ENCODE measurements at places on chromosomes 7 and 10.

DNA sequence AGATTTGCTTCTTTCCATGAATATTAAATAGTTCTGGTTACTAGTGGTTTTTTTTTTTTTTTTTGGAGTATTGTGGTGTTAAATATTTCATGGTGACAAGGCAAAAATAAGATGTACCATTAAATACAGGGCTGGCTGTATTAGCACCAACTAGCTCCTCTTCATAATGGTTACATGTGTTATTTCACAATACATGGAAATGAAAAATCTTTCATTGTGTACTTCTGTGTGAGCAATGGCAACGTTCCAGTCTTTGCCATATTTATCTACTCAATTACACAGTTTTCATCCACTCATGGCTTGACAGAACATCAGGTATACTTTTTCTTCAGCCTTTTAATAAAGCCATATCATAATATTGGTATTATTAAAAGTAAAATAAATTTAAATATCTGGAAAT lies 394.7 kb upstream of the GRM3 start:
- DNase-seq = no peak

DNA sequence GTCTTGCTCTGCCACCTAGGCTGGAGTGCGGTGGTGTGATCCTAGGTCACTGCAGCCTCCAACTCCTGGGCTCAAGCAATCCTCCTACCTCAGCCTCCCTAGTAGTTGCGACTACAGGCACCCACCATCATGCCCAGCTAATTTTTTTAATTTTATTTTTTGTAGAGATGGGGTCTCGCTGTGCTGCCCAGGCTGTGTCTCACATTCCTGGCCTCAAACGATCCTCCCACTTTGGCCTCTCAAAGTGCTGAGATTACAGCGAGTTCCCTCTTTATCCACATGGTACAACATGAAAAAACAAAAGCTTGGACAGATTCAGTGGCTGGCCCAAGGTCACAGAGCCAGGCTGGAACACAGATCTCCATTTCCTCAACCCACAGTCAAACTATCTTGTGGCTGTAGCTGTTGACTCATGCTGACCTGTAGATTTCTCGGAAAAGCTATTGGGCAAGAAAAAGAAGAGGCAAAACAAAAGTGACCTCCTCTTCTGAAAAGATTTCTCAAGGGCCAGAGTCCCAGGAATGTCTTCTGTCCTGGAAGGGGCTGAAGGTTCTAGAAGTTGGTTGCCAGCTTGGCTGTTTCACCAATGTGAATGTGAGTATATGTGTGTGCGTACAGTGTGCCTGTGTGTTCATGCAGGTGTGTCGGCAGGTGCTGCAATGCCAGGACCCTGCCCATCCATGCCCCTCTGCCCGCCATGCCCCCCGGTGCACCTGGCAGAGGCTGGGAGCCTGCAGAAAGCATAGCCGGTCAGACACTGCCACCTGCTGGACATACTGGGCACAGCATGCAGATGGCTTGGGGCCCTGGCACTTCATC lies 28.4 kb downstream of the TMEM130 start:
- DNase-seq = peak; percentile 40

GRCh38 chr7:135772639-135773222 lies 24.1 kb upstream of the FAM180A start:
- no peak for DNase-seq

GRCh38 chr10:27986821-27987220 lies 12.1 kb downstream of the ODAD2 start:
- no peak for DNase-seq

- DNase-seq = no peak
Measured at GRCh38 chr10:3691482-3691881, 93.5 kb downstream of the KLF6 start.

GRCh38 chr10:58518775-58519174 lies 6.1 kb downstream of the BICC1 start:
- peak; percentile 39 for DNase-seq

- no peak for DNase-seq
Measured at GRCh38 chr7:150739033-150739432, 1.8 kb downstream of the GIMAP5 start.

- no peak for DNase-seq
Measured at GRCh38 chr7:47492716-47493325, 89.1 kb downstream of the TNS3 start.

DNA sequence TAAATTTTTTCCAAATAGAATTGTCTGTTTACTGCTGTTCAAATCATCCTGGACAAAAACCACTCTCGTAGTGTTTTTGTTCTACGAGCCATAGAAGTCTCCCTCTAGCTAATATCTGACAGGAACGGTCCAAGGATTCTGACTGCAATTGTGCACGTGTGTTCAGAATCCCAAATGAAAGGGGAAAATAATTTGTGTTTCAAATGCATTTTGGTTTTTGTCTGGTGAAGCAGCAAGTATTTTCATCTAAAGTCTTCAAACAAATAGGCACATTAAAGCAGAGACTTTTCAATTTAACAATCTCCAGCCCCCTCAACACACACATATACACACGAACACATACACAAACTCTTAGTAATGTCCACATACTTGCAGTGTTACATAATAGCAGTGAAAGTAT lies 475 bp downstream of the NEUROD6 start:
- DNase-seq = no peak

DNA sequence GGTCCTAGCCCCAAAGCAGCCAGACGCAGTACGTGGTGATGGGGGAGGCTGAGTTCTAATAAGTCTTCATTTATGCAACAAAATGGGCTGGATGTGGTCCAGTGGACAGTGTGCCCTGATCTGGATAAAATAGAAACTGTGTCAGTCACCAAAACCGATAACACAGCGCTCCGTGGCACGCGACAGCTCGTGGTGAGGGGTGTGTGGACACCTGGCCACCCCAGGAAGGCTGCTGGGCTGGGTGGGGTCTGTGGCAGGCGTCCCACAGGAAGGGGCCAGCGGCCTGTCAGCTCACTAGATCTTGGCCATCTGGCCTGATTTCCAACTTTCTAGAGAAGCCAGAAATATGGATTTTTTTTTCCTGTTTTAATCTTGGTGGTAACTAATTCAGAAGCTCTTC lies 17.0 kb downstream of the FAM20C start:
- no peak for DNase-seq

DNA sequence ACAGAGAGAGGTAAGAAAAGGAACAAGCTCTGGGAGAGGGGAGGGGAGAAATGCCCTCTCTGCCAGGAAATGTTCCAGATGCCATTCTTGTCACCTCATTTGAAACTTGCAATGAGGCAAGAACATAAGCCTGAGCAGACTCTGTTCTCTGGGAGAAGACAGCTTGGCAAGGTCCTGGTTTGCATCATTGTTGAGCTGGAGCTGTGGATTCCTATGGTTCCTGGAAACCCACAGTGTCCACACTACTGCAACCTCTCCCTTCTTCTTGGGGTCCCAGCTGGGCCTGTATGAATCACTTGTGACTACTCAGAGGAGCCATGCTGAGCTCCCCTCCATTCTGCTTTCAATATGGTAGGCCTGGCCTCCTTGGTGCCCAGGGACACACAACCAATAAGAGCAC lies 60.8 kb upstream of the HECTD2 start:
- DNase-seq = peak; percentile 99

Measured in fibroblast of skin of back (primary cell).